Cortex of kidney (tissue), 1 donor: ENCODE measurements at places on chromosomes 16 and 17.

- no peak for DNase-seq
Observed at GRCh38 chr17:10737168-10737622, 7.4 kb upstream of the TMEM220 start.

GRCh38 chr16:63717806-63718205 lies 1404.1 kb downstream of the CDH11 start:
- no peak for DNase-seq

DNA sequence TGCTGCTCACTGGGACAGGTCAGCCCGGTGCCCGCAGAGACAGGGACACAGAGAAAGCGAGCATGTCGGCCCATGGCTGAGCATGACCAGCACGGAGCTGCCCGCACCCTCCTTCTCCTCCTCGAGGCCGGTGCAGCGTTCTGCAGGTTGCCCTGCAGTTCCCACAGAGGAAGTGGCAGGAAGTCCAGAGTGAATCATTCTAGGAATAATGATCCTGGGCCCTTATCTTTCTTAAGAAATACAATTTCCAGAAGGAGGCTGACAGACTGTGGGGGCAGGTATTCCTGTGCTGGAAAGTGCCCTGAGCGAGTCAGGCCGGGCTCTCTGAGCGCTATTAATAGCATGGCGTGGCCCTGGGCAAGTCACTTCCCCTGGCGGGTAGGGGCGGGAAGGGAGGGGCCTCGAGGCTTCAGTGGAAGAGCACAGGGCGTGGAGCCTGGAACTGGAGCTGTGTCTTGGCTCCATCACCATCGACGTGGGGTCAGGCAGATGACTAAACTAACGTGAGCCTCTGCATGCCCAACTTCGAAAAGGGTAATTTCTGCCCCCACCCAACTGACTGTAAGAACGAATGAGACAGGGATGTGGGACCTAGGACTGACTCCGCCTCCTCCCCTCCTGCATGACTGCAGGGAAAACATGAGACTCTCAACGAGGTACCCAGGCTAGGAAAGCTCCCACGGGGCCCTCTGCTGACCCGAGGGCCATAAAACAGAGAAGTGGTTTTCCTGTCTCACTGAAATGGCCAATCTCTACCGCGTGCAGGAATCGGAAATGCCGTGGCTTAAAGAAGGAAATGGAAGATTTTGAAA lies 9.8 kb downstream of the TMEM204 start:
- no peak for DNase-seq

DNA sequence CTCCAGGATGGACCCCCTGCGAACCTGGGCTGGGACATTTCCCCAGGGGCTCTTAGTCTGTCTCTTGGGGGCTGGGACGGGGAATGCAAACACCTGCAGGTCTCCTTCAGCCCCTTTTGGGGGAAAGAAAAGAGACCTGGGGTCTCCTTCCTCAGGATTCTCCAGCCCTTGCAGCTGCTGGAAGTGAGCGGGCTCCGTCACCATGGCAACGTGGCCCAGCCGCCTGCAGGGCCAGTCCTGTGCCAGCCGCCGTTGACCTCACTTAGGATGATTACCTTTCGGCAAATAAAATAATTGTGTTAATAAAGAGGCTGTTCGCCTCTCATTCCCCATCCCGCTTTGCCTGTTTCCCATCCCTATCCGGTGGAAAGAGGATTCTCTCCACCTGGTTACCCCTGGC lies 25.7 kb downstream of the MRM1 start:
- no peak for DNase-seq

DNA sequence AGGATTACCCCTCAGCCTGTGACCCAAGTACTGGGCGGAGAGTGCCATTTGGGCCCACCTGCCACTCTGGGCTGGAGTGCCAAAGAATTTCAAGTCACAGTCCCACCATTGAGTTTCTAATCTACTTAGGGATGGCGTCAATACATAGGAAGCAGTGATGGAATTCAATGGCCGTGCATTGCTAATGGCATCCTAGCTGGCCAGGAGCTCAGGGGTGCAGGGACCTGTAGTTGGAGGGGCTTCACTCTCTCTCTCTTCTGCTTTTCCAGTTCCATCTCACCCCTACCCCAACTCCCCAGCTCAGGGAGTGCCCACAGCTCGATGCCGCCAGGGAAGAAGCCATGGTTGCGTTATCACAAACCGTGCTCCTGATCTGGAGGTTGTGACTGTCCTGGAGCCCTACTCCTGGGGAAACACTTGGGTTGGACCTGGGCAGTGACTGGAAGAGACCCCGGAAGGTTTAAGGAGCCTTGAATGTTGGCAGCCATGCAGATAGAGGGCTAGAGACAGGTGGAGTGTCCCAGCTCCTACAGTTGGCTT lies 2.4 kb downstream of the MMP15 start:
- DNase-seq = no peak

GRCh38 chr17:17931159-17931558 lies 41.0 kb downstream of the TOM1L2 start:
- no peak for DNase-seq

GRCh38 chr17:66941249-66941648 lies 23.3 kb upstream of the CACNG4 start:
- no peak for DNase-seq

DNA sequence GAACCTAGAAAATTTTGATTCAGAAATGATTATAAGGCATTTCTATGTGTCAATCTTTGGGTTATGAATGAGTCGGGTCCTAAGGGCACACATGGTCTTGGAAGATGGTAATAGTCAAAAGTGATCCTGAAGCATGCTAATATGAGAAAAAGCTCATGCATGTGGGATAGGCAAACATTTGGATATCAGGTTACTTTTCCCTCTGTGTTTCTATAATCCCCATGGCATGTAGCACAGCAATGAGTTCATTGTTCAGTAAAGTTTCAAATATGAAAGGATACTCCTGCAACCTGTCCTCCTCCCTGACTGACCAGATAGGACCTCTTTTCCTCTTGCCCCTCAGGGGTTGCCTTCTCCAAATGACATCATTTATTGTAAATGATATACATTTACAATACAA lies 249.9 kb upstream of the MON1B start:
- no peak for DNase-seq

- no peak for DNase-seq
Observed at GRCh38 chr17:38591759-38592241, 14.0 kb downstream of the SRCIN1 start.

- DNase-seq = no peak
Observed at GRCh38 chr16:54647216-54647615, 283.4 kb upstream of the IRX5 start.

GRCh38 chr16:81384006-81384405 lies 60.6 kb upstream of the CMIP start:
- DNase-seq = no peak

GRCh38 chr17:57451643-57452042 lies 195.3 kb downstream of the MSI2 start:
- no peak for DNase-seq

GRCh38 chr17:65278050-65278819 lies 141.1 kb downstream of the RGS9 start:
- DNase-seq = no peak

DNA sequence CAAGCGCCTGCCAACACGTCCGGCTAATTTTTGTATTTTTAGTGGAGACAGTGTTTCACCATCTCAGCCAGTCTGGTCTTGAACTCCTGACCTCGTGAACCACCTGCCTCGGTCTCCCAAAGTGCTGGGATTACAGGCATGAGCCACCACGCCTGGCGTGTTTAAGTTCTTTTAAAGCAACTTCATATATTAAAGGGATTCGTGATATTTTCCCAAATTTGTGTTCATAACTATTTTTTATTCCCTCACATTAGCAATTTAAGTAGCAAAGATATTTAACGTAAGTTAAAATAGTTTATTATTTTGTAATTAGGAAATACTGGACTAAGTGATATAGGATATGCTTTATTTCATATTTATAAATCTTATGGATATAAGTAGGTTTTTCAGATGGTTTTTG lies 4.2 kb downstream of the SPG7 start:
- DNase-seq = no peak

DNA sequence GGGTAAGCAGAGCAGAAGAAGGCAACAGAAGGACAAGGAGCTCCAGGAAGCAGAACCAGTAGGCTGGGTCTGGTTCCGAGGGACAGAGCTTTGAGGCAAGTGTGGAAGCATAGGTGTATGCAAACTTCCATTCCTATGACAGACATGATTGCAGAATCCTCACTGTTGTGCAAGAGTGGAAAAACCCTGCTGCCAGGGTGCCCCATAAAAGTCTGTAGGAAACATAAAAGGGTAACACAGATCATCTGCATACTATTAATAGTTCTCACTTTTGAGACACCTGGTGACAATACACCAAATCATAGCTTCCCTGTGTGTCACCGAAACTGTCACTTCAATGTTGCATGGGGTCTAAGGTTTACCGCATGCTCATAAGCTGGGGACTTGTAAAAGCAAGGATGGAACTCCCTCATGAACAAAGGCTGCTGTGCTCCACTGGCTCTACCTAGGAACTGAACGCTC lies 39.7 kb downstream of the ARHGAP17 start:
- no peak for DNase-seq

- DNase-seq = no peak
Observed at GRCh38 chr17:49603238-49603637, 27.6 kb downstream of the NXPH3 start.

DNA sequence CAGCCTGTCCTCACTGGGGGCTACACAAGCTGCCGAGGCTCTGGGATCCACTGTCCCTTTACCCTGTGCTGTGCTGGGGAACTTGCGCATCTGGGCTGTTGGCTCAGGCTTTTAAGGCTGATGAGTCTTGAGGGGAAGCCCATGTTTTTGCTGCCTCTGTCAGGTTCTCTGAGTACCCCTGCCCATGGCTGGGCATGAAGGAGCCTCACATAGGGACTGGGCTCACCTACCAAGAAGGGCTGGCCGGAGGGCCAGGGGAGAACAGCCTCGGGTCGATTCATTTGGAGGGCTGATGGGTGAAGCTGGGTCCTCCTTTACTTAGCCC lies 14.6 kb downstream of the FMNL1 start:
- no peak for DNase-seq

DNA sequence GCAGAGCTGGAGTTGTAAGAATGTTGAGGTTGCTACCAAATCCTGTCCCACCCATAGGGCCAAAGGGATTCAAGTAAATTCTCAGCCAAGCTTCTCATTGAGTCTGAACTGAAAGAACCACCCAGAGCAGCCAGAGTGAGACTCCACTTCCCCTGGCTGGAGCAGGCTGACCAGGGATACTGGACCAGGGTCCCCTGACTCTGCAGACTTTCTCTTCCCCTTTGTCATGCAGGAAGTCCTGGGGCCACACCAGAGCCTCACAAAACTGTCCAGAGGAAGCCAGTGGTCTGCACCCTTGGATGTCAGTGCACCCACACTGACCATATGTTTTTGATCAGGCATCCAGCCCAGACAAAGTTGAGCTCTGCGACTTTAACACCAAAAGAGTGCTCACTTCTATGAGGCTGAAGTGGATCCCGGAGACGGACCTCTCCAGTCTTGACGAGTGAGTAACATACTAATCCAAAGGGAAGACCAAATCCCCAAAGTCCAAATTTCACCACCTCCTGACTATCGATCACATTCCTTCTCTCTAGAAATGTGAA lies 4.1 kb downstream of the NXN start:
- no peak for DNase-seq

DNA sequence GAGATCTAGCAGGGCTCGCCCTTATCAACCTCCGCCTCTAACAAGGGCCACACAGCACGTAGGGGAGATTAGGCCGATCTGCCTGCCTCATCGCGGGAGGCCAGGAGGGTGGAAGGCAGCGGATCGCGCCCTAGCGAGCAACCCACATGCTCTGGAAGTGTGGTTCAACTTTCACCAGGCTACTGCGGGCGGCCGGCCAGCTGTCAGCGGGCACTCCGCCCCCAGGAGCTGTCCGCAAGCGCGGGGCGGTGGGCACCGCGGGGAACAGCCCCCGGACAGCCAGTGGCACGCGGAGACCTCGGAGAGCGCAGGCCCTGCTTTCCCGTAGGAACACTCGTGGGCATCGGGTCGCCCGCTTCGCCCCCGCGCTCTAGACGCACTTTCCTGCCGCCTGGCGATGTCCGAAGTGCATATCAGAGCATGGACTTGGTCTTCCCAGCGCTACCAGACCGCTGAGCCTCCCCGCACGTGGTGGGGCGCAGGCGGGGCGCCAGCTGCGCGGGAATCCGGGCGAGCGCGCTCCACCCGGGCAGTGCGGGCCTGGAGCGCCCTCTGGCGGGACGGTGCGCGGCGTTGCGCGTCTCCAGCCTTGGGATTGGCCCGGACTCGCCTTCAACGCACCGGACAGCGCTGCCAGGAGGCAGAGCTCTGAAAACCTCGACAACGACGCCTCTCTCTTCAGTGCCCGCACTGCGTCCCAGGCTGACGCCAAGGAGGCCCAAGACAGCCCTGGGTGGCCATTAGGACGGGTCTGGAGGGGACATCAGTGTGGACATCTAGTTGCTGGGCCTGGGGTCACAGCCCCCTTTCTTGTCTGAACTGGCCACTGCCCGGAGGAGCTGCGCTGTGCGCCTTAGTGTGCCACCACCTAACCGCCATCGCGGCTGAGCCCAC lies 3.6 kb upstream of the ZNHIT3 start:
- DNase-seq = no peak

GRCh38 chr16:79151-80054 lies 1.4 kb downstream of the MPG start:
- no peak for DNase-seq

DNA sequence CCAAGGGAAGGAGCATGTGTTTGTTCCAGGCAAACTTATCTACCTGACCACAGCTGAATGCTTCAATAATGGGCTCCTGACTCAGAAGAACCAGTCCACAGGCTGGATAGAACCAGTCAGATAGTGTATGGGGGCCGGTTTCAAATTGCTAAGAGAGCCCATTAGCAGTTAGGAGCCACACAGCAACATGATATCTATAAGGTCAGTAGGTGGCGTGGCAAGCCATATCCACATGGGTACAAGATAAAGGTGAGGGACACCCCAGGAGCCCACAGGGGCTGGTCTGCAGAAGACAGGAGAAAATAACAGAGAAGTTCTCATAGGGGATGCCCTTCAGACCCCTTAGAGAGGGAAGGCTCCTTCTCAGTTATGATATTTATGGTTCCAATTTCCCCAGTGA lies 31.6 kb upstream of the CDRT15 start:
- DNase-seq = no peak

GRCh38 chr17:51200295-51200694 lies 34.1 kb downstream of the NME2 start:
- DNase-seq = no peak

- DNase-seq = no peak
Observed at GRCh38 chr17:2433696-2434095, 32.8 kb upstream of the MNT start.

GRCh38 chr17:31688701-31689100 lies 170.3 kb downstream of the COPRS start:
- DNase-seq = no peak

DNA sequence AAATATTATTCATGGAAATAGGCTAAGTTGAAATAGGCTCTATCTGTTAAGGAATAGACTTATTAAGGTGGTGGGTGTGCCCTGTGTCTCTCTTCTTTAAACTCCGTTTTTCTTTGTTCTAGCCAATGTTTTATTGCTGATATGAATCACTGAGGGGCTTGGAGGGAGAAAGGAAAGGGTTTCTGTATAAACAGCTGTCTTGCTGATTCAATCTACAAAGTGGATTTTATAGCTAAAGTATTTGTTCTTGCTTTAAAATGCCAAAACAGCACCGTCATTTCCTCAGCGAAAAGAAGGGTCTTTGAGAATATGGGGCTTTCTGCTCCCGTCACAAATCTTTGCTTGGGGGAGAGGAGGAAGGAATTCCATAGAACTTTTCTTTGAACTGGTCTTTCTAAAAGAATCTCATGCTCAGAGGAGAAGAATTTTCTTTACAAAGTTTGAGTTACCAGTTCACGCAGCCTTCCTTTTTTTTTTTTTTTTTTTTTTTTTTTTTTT lies 39.3 kb downstream of the MSI2 start:
- DNase-seq = no peak
